HFF-Myc (cell line): ENCODE measurements at places on chromosomes 2 and 18.

GRCh38 chr2:152355409-152355831 is 20.4 kb downstream of the FMNL2 start:
- no peak for DNase-seq

DNA sequence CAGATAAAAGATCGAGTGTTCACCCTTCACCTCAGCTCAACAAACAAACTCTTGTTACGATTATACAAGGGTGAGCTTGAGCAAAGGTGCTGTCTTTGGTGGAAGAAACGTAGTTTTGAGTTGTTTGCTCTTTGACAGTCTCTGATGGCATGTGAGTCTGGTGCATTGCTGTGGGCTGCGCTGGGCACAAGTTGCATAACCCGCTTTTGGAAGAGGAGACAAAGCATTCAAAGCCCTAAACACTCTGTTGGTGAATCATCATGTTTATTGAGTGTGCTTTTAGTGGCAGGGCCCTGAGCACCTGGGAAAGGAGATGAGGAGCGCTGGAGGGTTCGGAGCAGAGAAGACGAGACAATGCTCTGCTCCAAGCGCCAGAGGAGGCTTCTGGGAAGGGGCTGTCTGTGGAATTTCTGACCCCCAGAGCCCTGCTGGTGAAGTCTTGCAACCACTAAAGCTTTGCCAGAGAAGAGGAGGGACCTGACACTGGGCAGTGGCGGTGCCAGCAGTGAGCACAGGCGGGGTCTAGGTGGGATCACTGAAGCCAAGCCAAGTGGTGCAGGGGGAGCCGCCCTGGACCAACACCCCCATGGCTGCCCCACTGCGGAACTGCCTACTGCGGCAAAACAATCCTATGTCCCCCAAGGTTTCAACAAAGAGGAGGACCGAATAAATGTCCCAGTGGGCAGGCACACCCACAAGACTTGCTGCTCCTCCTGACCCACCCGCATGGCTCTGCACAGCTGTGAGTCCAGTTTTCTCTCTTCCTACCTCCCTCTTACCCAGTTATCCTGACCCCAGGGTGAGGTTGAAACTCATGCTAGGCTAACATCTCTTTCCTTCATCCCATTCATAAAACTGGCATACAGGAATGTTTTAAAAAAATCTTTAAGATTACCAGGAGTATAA is 64.0 kb downstream of the TNFRSF11A start:
- no peak for DNase-seq

GRCh38 chr2:239735131-239735828 is 289.9 kb downstream of the NDUFA10 start:
- no peak for DNase-seq

DNA sequence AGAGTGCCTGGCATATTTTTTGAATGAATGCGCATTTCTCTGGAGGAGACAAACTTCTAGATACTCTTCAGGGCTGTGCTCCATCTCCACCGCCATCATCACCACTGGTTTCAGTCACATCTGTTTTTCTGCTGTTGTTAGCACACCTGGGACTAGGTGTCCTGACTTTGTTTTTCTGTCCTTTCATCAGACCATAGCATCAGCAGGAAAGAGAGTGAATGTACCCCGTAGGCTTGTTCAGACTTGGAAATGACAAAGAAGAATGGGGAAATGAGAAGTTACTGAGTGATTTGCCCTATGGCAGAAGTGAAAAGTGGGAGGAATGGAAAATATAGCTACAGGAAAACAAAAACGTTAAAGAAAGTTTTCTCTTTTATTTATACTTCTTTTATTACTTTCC is 965.2 kb upstream of the FANCL start:
- DNase-seq: no peak

- no peak for DNase-seq
These were observed 99.8 kb upstream of the DAPL1 start for GRCh38 chr2:158695305-158695704.

DNA sequence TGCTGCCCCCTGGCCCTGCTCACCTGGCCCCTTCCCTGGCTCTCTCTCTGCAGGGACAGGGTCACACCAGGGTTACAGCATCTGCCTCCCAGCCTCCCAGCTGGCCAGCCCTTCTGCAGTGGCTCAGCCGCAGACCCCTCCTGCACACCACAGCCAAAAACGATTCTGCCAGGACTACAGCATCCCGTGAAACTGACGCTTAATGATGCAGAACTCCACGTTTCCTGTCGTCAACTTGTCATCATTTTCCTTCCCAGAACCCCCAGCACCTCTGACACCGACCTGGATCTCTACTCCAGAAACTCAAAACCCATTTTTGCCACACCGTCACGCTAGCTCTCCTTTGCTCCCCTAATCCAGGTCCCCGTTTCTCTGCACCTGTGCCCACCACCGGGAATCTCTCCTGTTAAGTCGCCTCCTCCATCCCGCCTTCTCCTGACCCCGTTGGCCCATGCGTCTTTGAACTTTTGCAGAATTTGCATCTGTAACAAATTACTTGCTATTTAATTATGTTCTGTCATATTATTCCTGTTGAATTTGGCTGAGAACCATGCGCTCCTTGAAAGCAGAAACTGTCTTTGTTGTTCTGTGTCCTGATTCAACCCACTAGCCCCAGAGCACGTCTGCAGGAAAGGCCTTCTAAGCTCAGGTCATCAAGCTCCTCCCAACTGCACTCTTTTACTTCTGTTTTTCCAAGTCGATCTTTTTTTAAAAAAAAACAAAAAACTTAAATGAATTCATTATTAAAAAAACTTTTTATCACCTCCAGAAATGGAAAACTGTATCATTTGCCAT is 173.2 kb upstream of the COPS8 start:
- DNase-seq: no peak
